ENCODE measurements at places on chromosomes 2 and 18.
A peak's percentile ranks its signal among the peaks of the same experiment; 100 is the strongest.

GRCh38 chr2:25103287-25103871, 61.5 kb downstream of the EFR3B start:
- DNase-seq = no peak

DNA sequence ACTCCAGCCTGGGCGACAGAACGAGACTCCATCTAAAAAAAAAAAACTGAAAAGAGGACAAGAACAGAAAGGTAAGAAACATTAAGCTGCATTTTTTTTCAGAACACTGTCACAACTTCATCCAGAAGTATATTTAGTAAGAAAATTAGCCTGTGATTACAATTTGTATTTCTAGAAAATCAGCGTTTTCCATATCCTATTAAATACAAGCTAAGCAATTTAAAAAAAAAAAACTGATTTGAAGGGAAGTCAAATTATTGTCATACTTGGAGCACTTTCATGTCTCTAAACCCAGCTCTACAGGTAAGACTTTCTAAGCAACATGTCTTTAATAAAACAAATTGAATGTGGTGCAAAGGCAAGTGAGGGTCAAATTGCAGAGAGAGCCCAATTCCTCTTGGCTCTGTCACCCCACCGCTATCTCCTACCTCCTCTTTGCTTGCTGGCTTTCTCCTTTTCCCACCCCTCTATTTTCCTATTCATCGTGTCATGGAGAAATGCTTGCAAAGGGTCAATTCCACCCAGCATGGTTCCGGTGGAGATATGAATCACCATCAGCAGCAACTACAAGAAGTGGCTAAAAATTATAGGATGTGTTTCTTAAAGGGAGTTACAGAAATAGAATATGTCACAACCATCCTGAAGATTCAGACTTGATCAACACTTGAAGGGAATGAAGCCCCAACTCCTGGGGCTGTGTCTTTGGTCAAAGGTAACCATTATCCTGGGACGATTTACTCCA, 68.4 kb upstream of the BCL11A start:
- DNase-seq = no peak

DNA sequence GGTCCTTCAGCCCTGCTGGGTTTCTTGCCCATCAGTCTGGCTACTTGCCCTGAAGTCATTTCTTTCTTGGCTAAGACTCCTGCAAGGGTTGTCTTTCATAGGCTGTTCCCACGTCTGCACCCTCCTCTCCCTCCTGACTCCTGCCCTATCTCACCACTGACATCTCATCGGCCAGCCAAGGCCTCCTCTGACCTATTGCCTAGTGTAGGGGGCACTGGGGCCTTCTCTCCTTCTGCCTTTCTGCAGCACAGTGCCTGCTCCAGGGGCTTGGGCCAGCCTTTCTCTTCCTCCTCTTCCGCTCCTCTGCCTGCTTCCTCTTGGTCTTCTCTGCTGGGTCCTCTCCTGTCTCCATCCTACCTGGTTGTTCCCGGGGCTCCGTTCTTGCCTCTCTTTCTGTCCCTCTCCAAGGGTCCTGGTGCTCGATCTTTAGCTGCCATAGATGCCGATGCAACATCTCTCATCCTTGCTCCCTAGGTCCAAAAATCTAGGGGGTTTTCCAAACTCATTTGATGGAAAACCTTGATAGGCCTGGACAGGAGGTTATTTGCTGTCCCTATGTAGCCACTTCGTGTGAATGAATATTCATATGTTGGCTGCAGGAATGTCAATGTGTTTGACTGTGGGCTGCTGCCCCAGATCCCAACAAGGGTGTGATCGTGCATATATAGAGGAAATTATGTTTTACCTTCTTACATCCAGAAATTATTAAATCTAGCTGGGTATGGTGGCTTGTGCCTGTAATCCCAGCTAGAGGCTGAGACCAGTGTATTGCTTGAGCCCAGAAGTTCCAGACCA, 9.7 kb upstream of the NT5DC4 start:
- DNase-seq = no peak

DNA sequence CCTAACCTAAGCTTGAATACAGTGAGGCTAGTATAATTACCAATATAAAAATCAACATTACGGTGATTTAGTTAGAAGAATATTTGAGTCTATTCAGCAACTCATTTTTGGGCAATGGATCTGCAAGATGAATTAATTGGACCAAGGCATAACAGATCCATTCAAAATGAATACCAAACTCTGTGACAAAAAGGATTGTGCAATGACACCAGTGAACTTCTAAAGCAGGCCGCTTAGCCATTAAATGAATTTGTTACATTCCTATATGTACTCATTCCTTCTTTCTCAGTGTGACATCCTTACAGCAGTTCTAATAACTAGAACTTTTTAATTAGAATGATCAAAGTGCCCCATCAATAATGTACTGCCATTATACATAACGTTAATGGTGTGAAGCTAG, 44.3 kb downstream of the ZC3H15 start:
- no peak for DNase-seq

- no peak for DNase-seq
Measured at GRCh38 chr2:109199790-109200189, 70.8 kb downstream of the SH3RF3 start.

GRCh38 chr2:200703127-200703925, 108.4 kb upstream of the BZW1 start:
- DNase-seq = peak; percentile 30

DNA sequence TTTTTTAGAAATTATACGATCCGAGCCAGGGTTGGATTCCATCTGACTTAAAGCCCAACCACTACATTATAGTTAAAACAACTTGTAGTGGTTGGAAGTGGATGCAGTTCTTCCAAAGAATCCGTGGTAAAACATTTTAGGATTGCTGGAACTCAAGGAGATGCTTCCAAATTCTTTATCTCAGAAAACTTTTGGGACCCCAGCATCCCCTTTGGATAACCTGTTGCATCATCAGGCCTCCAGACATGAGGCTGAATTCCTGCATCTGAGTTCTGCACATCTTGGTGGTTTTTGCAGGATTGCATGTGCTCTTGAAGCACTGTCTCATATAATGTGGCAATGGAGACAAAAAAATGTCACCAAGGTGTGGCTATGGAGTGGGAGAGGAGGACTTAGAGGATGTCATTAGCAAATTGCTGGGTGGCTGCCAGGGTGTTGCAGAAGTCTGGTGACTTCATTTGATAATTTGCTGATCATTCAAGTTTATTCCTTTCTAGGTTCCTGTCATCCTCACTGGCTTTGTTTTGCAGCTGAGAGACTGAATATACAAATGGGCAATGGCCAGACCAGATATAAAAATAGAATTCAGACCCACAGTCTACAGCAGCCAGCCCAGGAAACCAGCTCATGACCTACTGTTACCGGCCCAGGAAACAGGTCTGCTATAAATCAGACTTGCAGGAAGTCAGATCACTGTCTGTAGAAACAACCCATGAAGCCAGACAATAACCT, 207.7 kb downstream of the BCL2 start:
- peak; percentile 77 for DNase-seq

DNA sequence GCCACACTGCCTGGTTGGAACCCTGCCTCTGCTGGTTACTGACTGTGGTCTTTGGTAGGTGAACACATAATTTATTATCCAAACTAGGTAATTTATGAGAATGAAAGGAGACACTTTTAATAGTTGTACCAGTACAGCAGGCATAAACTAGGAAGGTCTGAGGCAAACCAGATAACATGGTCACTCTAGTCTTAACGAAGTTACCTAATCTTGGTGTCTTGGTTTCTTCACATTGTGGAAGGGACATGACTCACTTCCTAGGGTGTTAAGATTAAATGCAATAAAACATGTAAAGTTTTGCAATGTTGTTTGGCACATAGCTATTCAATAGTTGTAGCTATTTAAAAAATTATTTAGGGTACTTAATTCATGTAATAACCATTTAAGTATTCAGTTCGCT, 23.3 kb downstream of the SPTBN1 start:
- no peak for DNase-seq

- DNase-seq = peak; percentile 47
Measured at GRCh38 chr18:33156906-33157470, 283.5 kb downstream of the CCDC178 start.

GRCh38 chr2:238562446-238562845, 135.7 kb downstream of the ASB1 start:
- DNase-seq = no peak

GRCh38 chr18:32372381-32373061, 98.2 kb downstream of the GAREM1 start:
- peak; percentile 97 for DNase-seq

DNA sequence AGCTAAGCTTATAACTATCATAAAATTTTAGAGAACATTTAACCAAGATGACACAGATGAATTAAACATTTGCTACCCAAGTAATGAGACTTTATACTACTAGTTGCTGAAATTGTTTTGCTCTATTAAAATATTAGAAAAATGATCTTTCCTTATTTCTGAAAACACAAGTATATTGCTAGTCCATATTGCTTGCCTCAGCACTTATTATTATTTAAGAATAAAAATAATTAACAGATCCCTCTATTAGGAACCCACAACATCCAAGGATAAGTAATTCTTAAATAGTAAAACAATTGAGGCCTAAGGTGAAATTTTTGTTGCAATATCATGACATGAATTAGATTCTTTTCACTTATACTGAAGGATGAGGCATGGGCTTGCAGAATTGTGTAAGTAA, 65.2 kb downstream of the CCDC148 start:
- DNase-seq = no peak

DNA sequence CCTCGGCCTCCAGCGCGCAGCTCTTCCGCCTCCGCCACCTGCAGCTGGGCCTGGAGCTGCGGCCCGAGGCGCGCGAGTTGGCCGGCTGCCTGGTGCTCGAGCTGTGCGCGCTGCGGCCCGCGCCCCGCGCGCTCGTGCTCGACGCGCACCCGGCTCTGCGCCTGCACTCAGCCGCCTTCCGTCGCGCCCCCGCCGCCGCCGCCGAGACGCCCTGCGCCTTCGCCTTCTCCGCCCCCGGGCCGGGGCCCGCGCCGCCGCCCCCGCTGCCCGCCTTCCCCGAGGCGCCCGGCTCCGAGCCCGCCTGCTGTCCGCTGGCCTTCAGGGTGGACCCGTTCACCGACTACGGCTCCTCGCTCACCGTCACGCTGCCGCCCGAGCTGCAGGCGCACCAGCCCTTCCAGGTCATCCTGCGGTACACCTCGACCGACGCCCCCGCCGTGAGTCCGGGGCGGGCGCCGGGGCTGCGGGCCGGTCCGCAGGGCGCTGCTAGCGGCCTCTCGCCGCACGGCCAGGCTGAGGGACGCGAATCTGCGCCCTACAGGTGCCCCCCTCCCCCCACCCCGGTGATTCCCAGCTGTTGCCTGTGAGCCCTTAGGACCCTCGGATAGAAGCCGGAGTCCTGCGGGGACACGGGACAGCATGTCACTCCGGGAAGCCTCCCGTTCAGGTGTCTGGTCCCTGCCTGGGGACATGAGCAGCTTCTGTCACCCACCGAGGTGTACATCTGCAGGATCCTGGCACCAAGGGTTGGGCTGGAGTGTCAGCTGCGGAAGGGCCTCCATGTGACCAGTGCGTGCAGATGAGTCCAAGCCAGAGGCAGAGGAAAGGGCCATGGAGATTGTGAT, 616 bp downstream of the RNPEPL1 start:
- DNase-seq = peak; percentile 72

- DNase-seq = peak; percentile 0
Measured at GRCh38 chr2:239890206-239890746, 134.9 kb downstream of the NDUFA10 start.

DNA sequence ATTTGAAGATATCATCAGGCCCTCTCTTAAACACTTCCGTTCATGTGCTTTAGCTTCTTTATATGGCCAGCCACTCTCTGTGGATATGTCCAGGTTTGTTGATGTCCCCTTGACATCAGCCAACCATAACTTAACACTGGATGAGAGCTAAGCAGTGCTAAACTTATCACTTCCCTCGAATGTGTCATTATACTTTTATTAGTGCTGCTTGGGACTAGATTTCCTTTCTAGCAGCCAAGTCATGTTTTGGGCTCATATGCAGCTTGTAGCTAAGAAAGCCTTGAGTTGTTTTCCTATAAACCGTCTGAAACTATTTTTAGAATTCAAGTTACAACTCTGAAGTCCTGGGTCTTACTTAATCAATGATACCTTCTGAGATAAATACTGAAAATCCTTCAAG, 144.8 kb upstream of the TNP1 start:
- no peak for DNase-seq

DNA sequence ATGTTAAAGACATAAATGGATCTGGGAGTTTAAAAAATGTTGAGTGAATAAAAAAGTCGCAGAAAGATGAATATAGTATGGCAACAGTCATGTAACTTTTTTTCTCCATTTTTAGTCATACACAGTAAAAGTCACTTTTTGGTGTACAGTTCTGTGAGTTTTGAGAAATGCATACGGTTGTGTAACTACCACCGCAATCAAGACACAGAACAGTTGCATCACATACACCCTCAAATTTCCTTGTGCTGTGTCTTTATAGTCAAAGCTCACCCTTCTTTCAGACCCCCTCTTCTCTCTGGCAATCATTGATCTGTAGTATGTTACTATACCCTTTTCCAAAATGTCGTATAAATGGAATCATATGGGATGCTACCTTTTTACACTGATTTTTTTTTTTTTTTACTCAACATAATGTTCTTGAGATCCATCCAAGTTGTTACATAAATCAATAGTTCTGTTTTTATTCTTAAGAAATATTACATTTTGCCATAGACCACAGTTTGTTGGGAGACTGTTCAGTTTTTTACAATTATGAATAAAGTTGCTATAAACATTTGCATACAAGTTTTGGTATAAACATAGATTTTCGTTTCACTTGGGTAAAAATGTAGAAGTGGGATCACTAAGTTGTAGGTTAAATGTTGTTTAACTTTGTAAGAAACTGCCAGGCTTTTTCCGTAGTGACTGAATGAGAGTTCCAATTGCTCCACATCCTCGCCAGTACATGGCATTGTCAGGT, 35.4 kb upstream of the AGFG1 start:
- no peak for DNase-seq

GRCh38 chr2:9303528-9304225, 97.1 kb downstream of the ASAP2 start:
- no peak for DNase-seq

- DNase-seq = no peak
Measured at GRCh38 chr2:241379481-241380480, 23.7 kb downstream of the FARP2 start.

DNA sequence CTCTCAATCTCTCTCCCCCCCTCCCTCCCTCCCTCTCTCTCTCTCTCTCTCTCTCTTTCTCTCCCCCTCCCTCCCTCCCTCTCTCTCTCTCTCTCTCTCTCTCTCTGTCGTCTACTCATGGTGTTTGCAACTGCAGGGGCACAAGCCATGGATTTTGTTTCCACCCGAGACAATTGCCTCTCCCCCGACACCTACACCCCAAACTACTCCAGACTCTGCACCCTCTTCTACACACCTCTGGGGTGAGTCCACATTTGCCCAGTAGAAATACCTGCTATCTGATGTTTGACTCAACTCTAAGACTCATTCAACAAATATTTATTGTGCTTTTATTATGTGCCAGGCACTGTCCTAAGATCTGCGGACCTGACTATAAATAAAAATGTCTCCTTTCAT, 93.7 kb downstream of the TMEM17 start:
- DNase-seq = no peak

Data from NCI-H69 (cell line).